ENCODE measurements at places on chromosomes 5 and 9.

DNA sequence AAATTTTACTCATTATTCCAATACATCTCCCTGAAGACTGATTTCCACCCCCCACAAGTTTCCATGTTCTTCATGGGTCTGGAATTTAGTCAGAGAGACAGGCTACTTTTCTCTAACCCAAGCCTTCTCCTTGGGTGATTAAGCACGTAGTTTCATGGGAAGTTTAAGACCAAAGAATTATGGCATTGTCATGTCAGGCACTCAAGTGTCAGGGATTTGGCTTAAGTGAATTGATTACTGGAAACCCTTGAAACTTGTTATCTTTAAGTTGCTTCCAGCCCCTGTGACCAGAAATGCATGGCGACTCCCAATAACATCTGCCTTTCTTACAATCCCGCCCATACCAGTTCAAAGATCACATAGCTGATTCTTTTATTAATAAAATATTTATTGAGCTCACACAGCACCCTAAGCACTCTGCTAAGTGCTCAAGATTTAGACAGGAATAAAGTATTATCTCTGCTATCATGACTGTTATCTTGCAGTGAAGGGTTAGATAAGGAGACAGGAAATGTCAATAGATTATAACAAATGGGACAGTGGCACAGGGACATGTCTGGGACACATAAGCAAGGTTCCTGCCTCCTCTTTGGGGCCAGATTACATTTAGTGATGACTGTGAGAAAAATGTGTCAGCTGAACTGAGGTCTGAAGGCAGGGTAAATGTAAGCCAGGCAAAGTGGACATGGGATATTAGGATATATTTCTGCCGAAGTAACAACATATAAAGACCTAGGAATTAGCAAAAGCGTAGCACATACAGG is 241.2 kb upstream of the TNC start:
- no peak for DNase-seq

DNA sequence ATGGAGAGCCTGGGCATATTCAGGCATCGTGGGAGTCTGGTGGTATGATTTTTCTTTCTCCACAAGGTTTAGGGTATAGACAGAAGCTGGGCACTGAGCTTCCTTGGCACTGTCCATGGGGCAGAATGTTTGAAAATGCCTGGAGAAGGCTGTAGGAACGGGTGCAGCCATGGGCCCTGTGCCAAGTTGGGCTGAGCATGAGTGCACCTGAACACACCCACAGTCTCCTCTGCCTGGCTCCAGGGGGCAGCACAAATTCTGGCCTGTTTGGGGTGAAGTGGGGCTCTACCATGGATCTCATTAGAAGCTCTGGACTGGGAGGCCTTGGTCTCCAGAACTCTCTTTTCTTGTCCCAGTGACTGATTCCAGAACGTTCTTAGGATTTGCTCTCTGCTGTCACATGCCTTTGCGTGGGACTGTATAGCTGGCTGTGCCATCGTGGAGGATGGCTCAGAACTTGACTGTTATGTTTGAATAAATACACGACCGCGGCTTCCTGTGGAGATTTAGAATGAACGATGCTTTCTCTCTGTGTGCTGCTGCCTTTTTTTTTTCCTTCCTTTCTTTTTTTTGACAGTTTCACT is 229.8 kb downstream of the FANCC start:
- DNase-seq, result no peak

GRCh38 chr5:153774686-153775085 is 264.0 kb downstream of the FAM114A2 start:
- no peak for DNase-seq

GRCh38 chr5:139758510-139759075 is 37.0 kb upstream of the PSD2 start:
- DNase-seq, result no peak

DNA sequence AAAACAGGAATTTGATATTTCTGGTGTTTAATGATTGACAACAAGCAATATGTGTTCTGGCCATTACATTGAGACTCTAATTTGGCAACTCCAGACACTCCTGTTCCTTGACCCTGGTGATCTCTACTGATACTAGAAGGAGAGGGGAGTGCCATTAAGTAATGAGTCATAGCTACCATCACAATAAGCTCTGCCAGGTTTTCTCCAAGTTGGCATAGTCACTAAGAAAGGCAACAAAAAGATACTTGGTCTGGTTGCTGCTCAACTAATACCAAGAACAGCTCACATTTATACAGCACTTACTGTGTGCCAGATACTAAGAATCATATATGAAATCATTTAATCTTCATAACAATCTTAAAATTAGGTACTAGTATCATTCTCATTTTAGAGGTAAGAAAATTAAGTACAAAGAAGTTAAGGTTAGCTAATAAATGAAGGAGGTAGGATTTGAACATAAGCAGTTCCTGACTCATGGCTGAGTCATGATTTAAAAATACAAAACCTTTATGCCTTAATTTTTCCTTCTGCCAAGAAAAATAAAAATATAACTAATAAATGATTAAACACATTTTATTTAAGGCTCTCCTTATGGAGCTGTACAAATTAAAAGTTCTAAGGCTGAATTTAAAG is 19.9 kb upstream of the PRXL2C start:
- no peak for DNase-seq

Data from progenitor cell of endocrine pancreas (in vitro differentiated cells).